ENCODE measurements at places on chromosomes 6 and 20.

GRCh38 chr6:41162687-41163418 lies at the start of gene TREM2:
Gene TREM2 (minus strand): TSS chr6:41163116. CDS start chr6:41163082, 34 bp downstream.
- DNase-seq, result peak; percentile 37

DNA sequence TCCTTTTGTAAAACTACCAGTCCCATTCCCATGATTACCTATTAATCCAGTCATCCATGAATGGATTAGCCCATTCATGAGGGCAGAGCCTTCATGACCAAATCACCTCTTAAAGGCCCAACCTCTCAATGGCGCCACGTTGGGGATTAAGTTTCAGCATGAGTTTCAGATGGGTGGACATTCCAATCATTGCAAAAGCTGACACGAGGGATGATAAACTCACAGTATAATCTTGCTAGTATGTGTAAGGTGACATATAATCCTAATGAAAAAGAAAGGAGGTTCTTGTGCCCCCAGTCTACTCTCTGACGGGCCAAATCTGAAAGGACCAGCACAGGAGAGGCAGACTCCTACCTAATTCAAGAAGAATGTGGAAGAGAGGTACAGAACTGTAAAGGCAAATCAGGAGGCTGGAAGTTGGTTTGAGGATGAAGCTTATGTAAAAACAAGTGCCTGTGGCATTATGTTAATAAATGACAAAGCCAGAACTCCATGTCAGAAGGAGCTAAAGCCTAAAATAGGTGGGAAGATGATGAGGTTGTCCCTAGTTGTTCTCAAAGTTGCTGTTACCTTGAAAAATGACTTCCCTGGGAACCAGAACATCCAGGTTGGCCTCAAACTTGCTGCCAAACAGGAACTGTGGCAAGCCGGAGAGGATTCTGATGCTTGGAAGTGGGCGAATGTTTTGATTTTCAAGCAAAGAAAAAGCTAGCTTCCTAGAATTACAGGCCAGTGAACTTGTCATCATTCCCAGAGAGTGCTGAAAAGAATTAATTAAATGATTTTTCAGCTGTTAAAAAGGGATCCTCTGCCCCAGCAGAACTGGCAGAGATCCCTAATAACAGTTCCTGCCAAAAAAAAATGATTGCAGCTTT lies 106.5 kb upstream of the TIAM2 start:
- no peak for DNase-seq

DNA sequence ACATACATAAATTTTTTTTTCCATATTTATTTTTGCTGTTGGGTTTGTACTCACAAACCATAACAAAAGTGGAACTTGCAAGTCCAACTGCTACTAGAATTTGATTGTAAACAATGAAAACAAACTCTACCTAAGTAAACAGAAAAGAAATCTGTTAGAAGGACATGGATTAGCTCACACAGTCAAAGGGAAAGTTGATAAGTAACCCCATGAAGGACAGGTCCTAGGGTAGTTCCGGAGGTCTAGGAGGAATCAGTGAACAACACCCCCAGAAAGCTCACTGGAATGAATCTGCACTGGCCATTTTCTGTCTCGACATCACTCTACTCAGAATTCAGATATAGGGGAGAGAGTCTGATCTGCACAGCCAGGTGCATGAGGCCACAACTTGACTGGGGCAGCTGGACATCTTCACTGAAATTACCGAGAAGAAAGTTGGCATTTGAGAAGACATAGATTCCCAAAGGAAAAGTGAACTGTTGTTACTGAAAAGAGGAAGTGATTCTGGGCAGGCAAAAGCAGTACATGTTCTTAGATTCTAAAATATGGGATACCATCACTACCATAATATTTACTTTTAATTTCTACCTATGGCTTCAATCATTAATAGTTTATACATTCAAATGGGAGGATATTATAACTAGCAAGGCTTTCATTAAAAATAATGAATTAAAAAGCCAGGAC lies 76.4 kb downstream of the HMGN3 start:
- no peak for DNase-seq

DNA sequence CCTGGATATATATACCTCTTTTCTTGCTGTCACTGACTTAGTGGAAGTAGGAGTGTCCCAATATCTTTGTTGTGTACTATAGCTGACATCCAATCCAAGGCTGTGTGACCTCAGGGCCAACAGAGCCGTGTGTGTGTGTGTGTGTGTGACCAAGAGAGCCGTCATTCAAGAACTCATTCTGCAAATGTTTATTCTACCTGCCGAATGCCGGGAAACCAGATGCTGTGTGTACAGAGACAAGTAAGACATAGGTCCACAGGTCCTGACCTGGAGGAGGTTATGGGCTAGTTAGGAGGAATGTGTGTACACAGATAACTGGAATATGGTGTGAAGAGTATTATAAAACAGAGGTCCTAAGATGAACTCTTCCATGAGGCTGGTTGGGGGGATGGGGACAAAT lies 190.0 kb downstream of the DHX35 start:
- no peak for DNase-seq

GRCh38 chr6:110949679-110950285 lies 8.7 kb upstream of the GTF3C6 start:
- DNase-seq, result no peak

DNA sequence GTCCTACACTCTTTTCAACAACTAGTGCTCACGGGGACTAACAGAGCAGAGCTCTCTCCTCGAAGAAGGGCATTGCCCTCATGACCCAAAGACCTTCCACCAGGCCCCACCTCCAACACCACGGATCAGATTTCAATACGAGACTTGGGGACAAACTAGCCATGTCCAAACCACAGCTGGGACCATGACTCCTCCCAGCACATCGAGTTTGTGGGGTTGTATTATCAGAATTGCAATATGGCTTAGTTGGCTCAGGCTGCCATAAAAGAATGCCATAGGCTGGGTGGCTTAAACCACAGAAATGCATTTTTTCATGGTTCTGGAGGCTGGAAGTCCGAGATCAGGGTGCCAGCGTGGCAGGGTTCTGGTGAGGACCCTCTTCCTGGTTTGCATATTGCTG lies 189.7 kb upstream of the PMEPA1 start:
- peak; percentile 53 for DNase-seq

DNA sequence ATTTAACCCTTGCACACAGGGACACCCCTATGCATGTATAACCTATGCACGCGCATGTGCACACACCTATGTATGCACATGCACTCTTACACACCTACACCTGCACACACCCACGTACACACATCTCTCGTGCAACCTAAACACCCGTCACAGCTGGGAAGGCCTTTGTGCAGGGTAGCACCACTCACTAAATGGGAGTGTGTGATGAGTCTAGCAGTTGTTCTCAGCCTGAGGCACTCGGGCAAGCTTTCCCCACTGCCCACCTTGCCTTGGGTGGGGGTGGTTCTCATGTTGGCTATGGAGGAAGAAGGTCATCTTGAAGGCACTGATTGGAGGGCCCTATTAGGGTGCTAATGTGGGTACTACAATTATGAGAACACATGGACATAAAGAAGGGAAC lies 85.8 kb downstream of the DLL1 start:
- DNase-seq, result no peak

DNA sequence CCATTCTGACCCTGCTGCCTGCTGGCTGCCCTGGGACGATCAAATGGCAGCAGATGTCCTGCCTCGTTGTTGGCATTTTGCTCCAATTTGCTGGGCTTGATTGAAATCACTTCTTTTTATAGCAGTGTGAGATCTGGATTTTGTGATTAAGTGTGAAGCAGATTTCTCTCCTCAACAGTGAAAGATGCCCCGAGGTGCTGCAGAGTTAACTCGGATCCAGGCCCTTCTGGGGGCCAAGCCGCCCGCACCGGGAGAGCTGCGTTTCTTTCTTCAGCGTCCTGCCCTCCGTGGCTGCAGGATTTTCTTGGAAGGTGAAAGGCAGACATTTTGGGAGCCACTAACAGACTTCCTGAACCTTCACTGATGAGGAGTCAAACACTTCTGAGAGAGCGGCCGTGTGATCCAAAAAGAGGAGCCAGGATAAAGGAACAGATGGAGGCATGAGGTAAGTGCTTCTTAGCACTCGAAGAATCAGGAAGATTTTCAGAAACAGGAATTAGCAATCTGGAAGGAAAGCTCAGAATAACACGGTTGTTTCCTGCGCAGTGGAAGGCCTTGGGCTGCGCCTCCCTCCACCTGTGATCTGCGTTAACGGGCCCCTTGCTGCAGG lies 139.5 kb upstream of the AFDN start:
- no peak for DNase-seq

DNA sequence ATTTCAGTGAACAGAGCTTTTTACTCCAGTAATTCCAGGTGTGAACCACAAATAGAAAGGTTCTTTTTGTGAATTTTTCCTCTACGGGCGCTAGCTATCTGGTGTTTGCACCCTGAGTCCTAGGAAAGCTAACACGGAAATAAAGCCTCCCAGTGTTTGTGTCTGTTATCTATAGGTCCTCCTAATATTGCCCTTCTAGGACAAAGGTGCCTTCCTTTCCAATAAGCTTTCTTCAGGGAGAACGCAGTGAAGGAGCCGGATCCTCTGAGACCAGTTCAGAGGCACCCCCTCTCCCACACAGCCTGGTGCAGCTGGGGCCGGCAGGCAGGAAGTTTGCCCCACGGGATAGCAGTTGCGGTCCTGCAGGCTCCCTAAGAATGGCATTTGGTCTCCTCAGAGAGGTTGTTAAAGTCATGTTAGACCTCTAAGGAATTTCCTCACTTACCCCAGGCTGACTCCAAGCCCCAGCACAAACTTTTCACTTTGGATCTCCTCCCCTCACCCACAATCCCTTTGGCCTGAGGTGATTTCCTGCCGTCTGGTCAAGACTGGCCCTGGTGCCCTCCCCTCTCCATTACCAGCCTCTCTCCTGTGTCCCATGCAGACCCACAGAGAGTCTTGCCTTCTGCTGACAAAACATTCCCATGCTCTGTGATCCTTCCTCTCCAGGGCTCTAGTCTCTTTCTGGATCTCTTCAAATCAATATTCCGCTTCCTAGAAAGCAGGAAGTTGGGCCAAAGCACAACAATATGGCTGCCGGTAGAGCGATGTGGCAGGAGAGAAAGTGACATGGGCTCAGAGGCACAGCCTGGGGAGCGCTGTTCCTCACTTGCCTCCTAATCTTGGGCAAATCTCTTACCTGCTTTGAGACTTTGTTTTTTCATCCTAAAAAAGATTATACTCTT lies 126.0 kb downstream of the MOXD1 start:
- DNase-seq, result no peak

GRCh38 chr6:148306286-148306685 lies 36.4 kb upstream of the SASH1 start:
- DNase-seq, result no peak

- DNase-seq, result no peak
Observed at GRCh38 chr6:91562955-91563354, 976.1 kb upstream of the MAP3K7 start.

- DNase-seq, result no peak
Observed at GRCh38 chr6:155436981-155437749, 18.5 kb downstream of the NOX3 start.

DNA sequence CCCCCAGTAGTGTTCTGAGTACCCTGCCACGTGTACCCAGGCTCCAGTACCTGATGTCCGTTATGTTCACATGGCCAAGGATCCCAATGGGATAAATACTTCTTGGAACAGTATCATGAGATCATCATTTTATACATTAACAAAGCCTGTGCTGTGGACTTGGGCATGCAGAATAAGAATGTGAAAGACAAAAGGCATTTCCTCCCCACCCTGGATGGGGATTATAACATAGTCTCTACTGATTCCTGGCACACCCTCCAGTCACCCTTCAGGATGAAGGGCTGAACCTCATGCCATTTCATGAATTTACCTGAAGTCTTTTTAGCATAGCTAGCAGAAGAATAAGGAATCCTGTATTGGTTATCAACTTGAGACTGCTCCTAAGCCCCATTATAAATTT lies 2.8 kb downstream of the TNFRSF21 start:
- DNase-seq, result no peak

DNA sequence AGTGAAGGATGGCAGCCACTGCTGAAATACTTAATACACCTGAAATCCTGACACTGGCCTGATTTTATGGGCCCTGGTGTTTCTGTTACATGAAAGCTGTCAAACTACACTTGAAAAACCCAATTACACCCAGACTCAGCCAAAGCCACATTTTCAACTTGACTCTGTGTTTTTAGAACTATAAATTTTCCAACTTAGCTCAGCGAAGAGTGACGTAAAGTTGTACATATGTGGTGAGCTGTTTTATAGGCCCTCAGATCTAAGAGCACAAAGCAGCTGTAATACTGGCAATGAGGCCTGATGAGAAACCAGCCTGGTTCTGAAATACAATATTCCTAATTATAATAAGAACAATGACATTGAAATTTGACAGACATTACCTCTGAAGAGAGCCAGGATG lies 18.6 kb downstream of the SCML4 start:
- DNase-seq, result no peak
